ENCODE measurements at places on chromosomes 2 and 18.
A peak's percentile ranks its signal among the peaks of the same experiment; 100 is the strongest.

GRCh38 chr18:62450546-62451410 lies 72.0 kb upstream of the ZCCHC2 start:
- no peaks in the 10 kb centered on the region for H3K36me3 ChIP-seq
- no peaks in the 10 kb centered on the region for H3K27me3 ChIP-seq
- peaks cover 24% of the 10 kb centered on the region for H3K4me1 ChIP-seq
- DNase-seq, result no peak
- H3K27ac ChIP-seq, result no peak overlapping the region
- no peak overlapping the region for H3K4me3 ChIP-seq

GRCh38 chr2:25076749-25077148 lies 34.9 kb downstream of the EFR3B start:
- H3K36me3 ChIP-seq, result no peaks in the 10 kb centered on the region
- no peaks in the 10 kb centered on the region for H3K4me1 ChIP-seq
- H3K4me3 ChIP-seq, result no peak overlapping the region

DNA sequence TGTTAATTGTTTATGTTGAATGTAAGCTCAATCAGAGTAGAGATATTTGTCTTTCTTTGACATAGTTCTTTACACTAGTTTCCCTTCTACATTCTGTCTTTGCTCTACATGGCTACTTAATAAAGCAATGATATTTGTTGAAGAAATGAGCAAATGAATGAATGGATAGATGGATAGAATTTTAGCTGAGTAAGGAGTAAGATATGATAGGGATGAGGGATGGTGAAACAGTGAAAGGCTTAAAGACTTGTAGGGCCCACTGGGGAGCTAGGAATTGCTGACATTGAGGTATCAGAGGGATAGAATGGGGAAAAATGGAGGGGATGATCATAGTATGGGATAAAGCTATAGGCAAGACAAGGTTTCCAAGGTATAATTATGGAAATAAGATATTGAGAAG lies 361.6 kb upstream of the SPHKAP start:
- no peaks in the 10 kb centered on the region for H3K36me3 ChIP-seq
- H3K4me1 ChIP-seq, result no peaks in the 10 kb centered on the region
- no peak for DNase-seq
- no peak overlapping the region for H3K4me3 ChIP-seq
- H3K27ac ChIP-seq, result no peak overlapping the region

GRCh38 chr18:11040823-11041656 lies 108.3 kb downstream of the PIEZO2 start:
- no peak overlapping the region for H3K4me3 ChIP-seq
- H3K27me3 ChIP-seq, result peaks cover 16% of the 10 kb centered on the region
- peak; percentile 80 for DNase-seq
- no peaks in the 10 kb centered on the region for H3K4me1 ChIP-seq
- H3K27ac ChIP-seq, result no peak overlapping the region

GRCh38 chr2:96715658-96716057 lies 24.2 kb downstream of the LMAN2L start:
- H3K4me3 ChIP-seq, result no peak overlapping the region
- no peaks in the 10 kb centered on the region for H3K4me1 ChIP-seq
- no peak overlapping the region for H3K27ac ChIP-seq
- peaks cover 16% of the 10 kb centered on the region for H3K36me3 ChIP-seq
- H3K27me3 ChIP-seq, result no peaks in the 10 kb centered on the region

DNA sequence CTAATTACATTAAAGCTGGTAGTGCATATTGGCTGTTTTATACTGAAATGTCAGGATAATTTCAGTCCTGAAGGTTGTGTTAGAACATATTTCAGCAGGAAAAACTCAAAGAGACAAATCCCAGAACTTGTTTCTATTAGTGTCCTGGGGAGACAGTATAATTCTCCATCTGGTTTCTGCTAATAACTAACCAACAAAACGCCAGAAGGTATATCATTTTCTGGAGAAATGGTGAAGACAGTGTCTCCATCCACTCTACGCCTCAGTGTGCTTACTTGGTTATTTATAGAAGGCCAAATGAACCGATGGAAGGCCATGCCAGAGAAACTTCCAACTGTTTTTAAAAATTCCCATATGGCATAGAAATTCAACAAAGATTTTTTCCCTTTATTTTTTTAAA lies 41.6 kb downstream of the GCA start:
- H3K4me3 ChIP-seq, result no peak overlapping the region
- H3K27me3 ChIP-seq, result peaks cover 18% of the 10 kb centered on the region
- no peaks in the 10 kb centered on the region for H3K4me1 ChIP-seq
- no peak overlapping the region for H3K27ac ChIP-seq
- DNase-seq, result no peak
- H3K36me3 ChIP-seq, result no peaks in the 10 kb centered on the region

- H3K27ac ChIP-seq, result no peak overlapping the region
- no peak overlapping the region for H3K4me3 ChIP-seq
- H3K36me3 ChIP-seq, result no peaks in the 10 kb centered on the region
- H3K27me3 ChIP-seq, result no peaks in the 10 kb centered on the region
Observed at GRCh38 chr18:26503382-26503781, 45.0 kb downstream of the KCTD1 start.

DNA sequence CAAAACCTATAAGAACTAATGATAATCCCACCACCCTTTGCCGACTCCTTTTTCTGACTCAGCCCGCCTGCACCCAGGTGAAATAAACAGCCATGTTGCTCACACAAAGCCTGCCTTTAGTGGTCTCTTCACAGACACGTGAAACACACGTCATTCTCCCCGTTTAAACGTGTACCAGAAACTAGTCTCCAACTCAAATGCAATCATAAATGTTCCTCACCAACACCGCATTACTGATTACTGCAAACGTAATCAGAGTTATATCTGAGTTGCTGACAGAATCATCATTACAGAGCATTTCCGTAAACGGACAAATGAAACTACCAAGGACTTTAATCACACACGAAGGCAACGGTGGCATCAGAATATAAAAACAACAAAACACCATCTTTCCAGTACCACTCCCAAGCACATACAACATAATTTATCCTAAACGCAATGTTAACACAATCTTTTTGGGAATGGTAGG lies 1.9 kb downstream of the CLK1 start:
- H3K27me3 ChIP-seq, result no peaks in the 10 kb centered on the region
- peak overlapping the region; percentile 91 for H3K4me3 ChIP-seq
- H3K4me1 ChIP-seq, result peaks cover 36% of the 10 kb centered on the region
- peaks cover 67% of the 10 kb centered on the region for H3K36me3 ChIP-seq

DNA sequence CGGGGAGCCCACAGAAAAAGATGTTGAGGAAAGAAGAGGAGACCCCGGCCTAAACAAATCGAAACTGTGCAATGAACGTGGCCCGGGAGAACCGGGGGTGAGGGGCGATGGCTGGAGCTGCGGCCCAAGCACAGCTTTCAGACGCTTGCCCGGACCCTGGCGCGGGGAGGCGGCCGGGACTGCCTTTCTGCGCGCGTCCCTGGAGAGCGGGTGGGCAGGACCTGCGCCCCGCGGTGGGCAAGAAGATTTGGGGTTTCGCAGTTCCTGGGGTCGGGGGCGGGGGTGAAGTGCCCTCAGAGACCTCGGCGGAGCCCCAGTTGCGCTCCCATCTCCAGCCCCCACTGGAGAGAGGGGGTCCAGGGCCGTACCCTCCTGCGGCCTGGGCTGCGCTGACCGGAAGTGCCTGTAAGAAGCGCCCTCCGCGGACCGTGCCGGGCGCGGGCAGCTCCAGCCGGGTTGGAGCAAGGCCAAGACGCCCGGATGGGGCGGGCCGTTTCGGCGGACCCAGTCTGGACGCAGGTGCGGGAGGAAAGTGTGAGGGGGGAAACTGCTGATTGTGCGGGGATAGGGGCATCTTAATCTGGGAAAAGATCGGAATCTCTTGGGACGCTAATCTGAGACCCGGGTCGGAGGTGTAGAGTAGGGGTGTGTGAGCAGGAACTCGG lies 11.6 kb downstream of the EN1 start:
- peaks cover 84% of the 10 kb centered on the region for H3K27me3 ChIP-seq
- no peaks in the 10 kb centered on the region for H3K36me3 ChIP-seq
- H3K27ac ChIP-seq, result no peak overlapping the region
- H3K4me1 ChIP-seq, result peaks cover 3% of the 10 kb centered on the region
- peak overlapping the region; percentile 28 for H3K4me3 ChIP-seq

- H3K4me1 ChIP-seq, result peaks cover 8% of the 10 kb centered on the region
- H3K36me3 ChIP-seq, result no peaks in the 10 kb centered on the region
- no peak overlapping the region for H3K27ac ChIP-seq
- DNase-seq, result no peak
- H3K27me3 ChIP-seq, result peaks cover 2% of the 10 kb centered on the region
- H3K4me3 ChIP-seq, result no peak overlapping the region
Observed at GRCh38 chr18:25169701-25170100, 182.3 kb downstream of the ZNF521 start.

- no peak overlapping the region for H3K27ac ChIP-seq
- peak; percentile 6 for DNase-seq
- H3K36me3 ChIP-seq, result no peaks in the 10 kb centered on the region
Observed at GRCh38 chr18:22726469-22726868, 206.7 kb upstream of the RBBP8 start.

DNA sequence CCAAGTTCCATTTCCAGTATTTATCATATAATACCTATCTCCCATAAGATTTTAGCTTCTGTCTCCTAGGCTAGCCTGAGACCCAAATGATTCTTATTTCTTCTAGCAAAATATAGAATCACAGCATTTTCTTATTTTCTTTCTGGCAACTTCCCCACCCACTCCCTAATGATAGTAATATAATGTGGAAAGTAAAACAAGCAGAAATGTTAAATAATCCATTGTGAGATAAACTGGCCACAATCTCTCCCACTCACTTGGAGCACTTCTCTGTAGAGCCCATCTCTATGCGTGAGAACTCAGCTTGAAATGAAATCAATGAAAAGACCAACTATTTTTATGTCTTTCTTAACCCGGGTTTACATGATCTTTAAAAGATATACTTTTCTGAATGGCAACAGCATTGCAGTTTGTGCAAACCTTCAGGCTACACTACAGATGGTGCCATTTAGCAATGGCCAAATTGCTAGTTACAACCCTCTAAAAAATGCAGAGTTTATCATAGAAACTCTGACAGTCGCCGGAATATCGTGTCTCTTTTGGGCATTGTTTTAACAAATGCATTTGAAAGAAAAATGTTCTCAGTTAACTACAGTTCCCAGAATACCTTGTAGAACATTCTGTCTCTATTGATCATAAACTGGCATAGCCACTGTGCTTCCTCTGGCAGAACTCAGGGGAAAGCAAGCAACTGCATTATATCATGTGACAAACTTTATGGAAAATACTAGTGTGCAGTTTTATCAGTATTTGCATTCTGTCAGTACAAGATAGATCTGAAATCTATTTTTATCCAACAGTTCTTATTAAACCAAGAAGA lies 1407.4 kb upstream of the ZEB2 start:
- no peak overlapping the region for H3K4me3 ChIP-seq
- no peaks in the 10 kb centered on the region for H3K36me3 ChIP-seq
- H3K27me3 ChIP-seq, result no peaks in the 10 kb centered on the region
- H3K27ac ChIP-seq, result no peak overlapping the region
- no peaks in the 10 kb centered on the region for H3K4me1 ChIP-seq

- no peak for DNase-seq
- H3K27ac ChIP-seq, result no peak overlapping the region
- H3K4me1 ChIP-seq, result no peaks in the 10 kb centered on the region
- H3K4me3 ChIP-seq, result no peak overlapping the region
- H3K27me3 ChIP-seq, result peaks cover 8% of the 10 kb centered on the region
Observed at GRCh38 chr18:5944448-5944847, 49.1 kb upstream of the TMEM200C start.

GRCh38 chr2:27802547-27802946 lies 31.0 kb downstream of the MRPL33 start:
- DNase-seq, result no peak
- no peak overlapping the region for H3K4me3 ChIP-seq
- H3K4me1 ChIP-seq, result no peaks in the 10 kb centered on the region

DNA sequence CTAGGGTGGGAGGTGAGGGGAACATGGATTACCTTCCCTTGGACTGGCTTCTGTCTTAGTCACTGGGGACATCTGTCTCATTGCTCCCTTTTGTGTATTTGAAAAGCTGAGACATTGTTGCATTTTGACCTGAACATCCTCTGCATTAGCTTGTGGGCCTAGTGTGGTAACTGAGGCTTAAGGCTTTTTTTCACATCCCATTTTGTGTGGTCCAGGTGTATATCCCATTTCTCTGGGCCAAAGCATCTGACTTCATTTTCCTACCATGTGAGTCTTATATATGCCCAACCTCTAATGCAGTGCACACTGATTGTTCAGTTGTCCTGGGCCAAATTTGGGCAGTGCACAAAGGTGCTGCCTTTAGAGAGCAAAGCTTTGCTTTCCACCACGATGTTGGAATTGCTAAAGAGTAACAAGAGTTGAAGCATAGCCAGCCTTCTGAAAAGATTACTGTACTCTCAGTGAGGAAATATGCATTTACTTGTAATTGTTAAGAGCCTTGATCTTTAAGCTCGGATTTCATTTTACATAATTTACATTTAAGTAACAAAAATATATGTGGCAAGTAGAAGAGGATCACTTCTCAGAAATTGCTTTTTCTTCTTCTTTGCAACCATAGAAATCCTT lies 13.3 kb downstream of the PRKCE start:
- no peak overlapping the region for H3K4me3 ChIP-seq
- no peak for DNase-seq
- no peaks in the 10 kb centered on the region for H3K27me3 ChIP-seq
- no peak overlapping the region for H3K27ac ChIP-seq
- H3K4me1 ChIP-seq, result peaks cover 7% of the 10 kb centered on the region

GRCh38 chr2:42787424-42787787 lies 5.0 kb downstream of the HAAO start:
- peaks cover 8% of the 10 kb centered on the region for H3K4me1 ChIP-seq
- H3K36me3 ChIP-seq, result no peaks in the 10 kb centered on the region
- H3K27me3 ChIP-seq, result peaks cover 23% of the 10 kb centered on the region

- H3K27ac ChIP-seq, result no peak overlapping the region
- H3K36me3 ChIP-seq, result peaks cover 39% of the 10 kb centered on the region
- H3K4me1 ChIP-seq, result peaks cover 64% of the 10 kb centered on the region
- H3K27me3 ChIP-seq, result no peaks in the 10 kb centered on the region
- no peak for DNase-seq
- H3K4me3 ChIP-seq, result no peak overlapping the region
Observed at GRCh38 chr2:148719941-148720436, 75.4 kb downstream of the EPC2 start.

GRCh38 chr18:777021-777420 lies 35.0 kb downstream of the YES1 start:
- H3K4me1 ChIP-seq, result peaks cover 9% of the 10 kb centered on the region
- H3K27me3 ChIP-seq, result no peaks in the 10 kb centered on the region
- H3K36me3 ChIP-seq, result peaks cover 8% of the 10 kb centered on the region
- H3K4me3 ChIP-seq, result no peak overlapping the region
- DNase-seq, result no peak
- H3K27ac ChIP-seq, result no peak overlapping the region

DNA sequence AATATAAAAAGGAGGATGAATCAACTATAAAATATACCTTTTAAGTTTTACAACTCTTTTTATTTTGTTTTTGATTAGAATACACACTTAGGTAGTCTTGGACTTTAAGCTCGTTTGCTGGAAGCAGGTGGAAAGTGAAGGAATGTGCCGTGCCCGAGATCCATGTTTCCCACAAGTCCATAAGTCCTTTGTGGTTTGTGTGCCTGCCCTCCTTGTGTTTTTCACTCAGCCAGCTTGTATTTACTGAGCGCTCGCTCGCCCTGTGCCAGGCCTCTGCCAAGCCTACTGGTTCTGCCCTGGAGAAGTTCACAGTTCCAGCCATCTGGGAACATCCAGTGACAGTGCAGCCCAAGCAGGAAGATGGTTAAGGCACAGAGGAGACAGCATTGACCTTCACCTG lies 142.6 kb downstream of the MGAT5 start:
- H3K4me3 ChIP-seq, result no peak overlapping the region
- H3K36me3 ChIP-seq, result no peaks in the 10 kb centered on the region
- H3K27ac ChIP-seq, result no peak overlapping the region
- no peaks in the 10 kb centered on the region for H3K27me3 ChIP-seq
- peaks cover 2% of the 10 kb centered on the region for H3K4me1 ChIP-seq
- DNase-seq, result no peak

Data from activated CD4-positive, alpha-beta T cell treated with anti-CD3 and anti-CD28 coated beads, Interleukin-2, amount 10 ng/mL, durations not matched to agents 24 days and 14 days (primary cell).